ENCODE measurements at places on chromosomes 4 and X.

DNA sequence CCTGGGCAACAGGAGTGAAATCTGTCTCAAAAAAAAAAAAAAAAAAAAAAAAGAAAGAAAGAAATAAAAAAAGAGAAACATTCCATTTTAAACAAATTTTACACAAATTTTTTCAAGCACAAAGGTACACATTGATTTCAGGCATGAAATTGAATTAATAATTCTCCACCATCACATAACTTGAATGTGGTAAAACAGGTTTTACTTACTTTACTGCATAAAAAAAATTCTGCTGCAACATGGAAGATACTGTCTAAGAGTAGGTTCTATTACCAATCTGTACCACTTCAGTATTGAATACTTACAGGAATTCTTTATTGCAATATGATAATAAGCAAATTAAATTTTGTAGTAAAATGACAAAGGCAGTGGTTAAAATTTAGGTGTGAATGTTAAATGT lies 271.6 kb upstream of the ARSJ start:
- DNase-seq: no peak

GRCh38 chr4:65646136-65646535 lies 24.2 kb downstream of the EPHA5 start:
- no peak for DNase-seq

DNA sequence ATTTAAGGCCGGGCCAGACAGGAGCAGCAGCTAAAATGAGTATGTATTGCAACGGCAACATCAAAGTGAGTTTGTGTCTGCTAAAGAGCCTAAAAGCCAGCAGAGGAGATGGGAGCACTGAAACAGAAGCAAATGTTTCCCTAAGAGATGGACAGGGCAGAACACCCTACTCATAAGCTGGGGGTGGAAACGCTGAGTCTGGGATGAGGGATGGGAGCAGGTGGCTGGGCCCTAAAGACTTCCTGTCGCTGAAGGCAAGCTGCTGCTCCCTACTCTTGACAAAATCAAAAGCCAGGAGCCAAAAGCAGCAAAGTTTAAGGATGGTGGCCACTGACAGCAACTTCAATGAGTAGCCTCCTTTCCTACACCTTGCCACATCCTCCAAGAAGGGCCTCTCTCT lies 40.6 kb upstream of the NAP1L5 start:
- no peak for DNase-seq

DNA sequence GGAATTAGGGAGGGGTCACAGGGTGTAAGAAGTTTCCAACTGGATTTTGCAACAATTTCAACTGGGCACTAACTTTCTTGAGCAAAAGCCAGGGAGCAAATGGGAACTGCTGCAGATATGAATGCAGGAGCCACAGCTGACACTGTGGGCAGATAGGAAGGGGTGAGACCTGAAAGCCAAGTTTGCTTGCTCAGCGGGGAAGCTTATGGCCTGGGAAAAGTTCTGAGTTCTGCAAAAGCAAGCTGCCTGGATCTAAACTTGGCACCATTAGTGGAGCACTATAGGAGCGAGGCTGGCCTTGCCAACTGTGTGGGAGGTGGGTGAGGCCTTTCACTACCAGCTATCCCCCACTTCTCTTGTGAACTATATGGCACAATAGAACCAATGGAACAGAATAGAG lies 11.1 kb downstream of the CYSLTR1 start:
- no peak for DNase-seq

DNA sequence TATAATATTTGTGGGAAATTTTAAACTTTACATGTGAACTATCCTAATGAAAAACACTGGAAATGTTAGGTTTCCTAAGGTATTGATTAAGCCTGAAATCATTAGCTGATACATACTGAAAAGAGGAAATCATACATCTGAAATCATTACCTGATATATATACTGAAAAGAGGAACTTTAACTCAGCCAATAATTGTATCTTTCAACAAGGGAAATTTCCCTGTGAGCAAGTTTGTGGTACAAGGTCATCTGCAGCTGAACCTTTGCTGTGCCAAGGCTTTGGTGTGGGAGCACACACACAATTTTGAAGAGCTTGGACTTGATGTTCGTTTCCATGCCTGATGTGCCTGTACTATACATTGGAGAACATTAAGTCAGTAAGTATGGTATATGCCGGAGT lies 131.9 kb upstream of the USP9X start:
- no peak for DNase-seq

DNA sequence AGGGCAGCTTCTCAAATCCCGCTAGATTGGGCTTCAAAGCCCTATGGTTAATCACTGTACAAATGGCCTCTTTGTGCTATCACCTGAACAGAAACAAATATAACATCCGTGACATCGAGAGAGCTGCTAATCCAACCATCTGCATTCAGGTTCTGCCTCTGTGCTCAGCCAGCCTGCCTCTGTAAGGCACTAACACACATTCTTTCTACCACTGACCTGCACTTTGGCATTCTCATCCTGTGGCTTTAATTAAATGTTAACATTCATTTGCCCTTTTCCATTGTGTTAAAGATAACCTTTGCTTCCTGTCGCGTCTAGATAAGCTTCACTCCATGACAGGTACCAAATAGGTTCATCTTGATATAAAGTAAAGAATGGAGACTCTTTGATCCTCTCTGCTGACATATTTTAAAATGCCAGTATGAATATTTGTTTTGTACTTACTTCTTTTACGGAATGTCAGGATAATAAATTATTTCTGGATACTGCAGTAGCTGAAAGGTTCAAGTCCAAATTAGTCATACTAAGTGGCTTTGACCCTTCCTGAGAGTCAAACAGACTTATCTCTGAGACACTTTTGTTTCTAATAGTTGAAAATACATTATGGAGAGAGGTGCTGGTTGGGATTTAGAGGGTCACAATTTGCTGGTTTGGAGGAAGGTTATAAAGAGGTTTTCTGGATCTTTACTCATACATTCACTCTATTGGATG lies 505.7 kb downstream of the PACRGL start:
- DNase-seq: no peak

- no peak for DNase-seq
Measured at GRCh38 chr4:99827454-99827853, 10.8 kb downstream of the DAPP1 start.

DNA sequence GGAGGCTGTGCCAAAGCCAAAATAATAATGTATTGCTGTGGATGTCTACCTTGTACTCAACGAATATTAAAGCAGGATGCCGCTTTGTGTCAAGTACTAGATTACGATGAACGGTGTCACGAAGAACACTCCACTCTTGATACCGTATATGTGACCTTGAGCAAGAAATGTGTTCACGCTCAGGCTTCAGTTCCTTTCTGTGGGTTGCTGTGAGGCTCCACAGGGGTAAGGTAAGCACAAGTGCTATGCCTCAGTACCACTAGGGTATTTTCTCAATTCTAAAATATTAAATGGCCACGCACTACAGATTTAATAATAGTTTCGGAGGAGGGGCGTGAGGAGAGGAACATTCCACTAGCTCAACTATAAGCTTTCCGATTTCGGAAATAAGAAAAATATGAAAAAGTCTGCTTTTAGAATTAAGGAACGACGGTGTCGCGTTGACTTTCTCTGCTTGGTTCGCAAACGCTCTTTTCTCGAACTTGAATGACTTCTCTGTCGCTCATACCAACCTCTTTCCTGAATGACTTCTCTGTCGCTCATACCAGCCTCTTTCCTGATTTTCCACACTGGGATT lies 607 bp upstream of the SCOC start:
- DNase-seq: peak; percentile 12

GRCh38 chrX:118975831-118976598 lies 1.6 kb downstream of the LONRF3 start:
- DNase-seq: peak; percentile 0

DNA sequence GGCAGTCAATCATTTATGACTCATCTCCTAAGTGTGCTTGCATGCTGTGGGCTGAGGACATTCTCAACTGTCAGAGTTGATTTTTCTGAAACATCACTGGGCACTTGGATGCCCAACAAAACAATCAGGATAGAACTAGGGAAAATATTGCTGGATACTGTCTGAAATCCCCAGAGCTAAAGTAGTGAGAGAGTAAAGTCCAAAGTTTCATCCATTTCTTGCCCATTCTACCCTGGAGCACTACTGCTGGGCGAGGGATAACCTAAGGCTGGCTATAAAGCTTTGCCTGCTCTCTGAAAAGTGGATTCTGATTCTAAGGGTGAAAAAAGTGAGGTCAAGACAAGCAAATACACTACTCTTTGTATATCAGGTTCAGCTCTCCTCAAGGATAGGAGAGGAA lies 279.6 kb upstream of the EDA2R start:
- DNase-seq: no peak

DNA sequence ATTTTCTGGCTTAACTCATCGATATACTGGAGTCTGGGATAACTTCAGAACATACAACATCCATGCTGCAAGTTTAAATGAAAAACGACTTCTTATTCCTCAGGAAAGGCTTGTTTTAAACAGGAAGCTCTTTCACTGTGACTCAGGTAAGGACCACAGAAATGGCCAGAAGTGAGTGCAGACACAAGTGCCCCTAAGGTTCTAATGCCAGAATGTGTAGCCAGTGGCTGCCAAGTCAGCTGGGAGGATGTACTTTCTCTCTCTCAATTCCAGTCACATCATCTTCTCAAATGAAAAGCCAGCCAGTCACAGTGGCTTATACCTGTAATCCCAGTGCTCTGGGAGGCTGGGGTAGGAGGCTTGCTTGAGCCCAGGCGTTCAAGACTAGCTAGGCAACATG lies 144.6 kb downstream of the SH3KBP1 start:
- no peak for DNase-seq

GRCh38 chrX:153539171-153539978 lies 21.9 kb downstream of the ATP2B3 start:
- no peak for DNase-seq

DNA sequence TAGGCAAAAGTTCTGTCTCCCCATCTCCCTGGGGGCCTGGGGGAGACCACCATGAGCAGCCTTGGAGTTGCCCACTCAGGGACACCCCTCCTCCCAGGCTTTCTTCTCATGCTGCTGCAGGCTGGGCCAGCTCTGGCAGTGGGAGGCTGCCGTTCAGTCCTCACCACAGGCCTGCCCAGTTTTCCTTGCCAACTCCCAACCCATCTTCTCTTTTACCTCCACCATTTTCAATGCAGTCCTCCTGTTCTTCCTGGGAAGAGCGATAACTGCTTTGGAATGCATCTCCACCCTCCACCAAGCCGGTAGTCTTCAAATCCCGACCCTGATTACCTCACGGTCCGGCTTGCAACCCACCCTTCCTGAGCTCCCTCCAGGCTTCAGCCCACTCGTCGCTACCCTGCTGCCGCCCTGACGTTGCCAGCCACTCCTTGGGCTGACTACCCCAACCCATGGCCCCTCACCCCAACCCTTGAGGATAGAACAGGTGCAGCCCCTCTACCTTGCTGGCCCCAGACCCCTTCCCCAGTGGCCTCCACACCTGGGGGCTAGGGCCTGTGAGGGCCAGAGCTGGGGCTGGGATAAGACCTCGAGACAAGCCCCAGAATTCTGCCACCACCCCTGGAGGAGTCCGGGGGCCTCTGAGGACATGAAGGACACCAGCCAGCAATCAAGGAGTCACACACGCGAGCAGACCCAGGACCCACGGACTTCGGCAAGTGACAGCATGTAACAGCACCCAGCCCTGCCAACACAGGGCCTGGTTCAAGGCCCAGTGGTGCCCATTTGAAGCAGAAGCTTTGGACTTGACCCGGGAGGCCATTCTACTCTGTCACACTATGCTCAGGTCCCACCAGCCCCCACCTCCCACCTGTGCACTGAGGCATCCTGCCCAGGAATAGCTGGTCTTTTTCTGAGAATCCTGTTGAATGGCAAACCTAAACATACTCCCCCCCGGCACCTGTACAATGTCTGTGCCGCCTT lies 9.2 kb downstream of the WDR1 start:
- DNase-seq: no peak

DNA sequence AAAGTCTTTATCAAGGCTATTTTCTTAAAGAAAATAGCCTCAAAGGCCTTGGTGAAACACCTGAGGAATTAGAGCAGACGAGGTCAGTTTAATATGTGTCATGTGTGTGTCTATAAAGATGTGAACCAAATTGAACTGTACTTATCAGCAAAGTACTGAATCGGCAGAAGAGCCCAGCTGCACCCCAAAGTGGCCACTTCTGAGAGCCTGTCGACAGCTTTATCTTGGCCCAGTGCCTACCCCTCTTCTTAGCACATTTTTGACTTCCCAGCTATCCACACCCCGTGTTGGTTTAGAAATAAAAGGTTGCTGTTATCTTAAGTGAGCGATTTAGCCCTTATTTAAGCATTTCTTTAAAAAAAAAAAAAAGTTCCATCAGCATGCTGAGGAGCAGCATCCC lies 329.7 kb downstream of the FBXW7 start:
- DNase-seq: no peak

DNA sequence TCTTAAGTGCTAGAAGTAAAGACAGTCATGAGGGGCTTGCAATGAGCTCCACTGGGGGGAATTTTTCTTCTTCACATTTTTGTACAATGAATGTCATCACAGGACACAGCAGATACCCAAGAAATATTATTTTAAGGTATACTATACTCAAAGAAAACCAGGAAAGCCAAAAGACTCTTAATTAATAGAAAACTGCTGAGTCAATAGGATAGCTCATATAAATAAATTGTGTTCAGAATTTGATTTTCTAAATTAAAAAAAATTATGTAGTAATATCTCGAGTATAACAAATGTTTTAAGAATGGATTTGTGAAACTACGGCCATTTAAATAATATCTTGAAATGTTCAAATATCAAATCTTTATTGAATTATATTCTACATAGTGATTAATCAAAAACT lies 25.7 kb upstream of the CXCL8 start:
- no peak for DNase-seq

DNA sequence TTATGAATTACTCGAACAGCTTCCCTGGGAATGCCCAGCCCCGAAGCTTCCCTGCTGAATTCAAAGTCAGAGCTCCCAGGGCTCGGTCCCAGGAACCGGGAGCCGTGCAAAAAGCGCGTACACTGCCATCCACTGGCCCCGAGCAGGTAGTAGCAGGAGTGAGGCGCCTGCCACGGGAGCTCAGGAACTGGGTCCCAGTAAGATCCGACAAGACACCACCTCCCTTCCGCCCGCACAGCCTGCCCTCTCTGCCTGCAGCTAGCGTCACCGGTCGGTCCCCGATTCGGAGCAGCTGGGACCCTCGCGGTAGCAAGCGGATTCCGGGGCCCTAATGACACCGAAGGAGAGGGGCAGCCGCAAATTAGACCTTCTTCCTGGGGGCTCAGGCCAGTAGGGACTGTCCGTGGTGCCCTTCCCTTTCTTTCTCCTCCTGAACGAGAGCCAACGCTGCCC lies 1.2 kb downstream of the CORIN start:
- peak; percentile 78 for DNase-seq
